ENCODE measurements at places on chromosomes 12 and 14.
A peak's percentile ranks its signal among the peaks of the same experiment; 100 is the strongest.

- DNase-seq, result no peak
These were observed 12.8 kb upstream of the PRKD1 start for GRCh38 chr14:29940482-29940881.

- DNase-seq, result peak; percentile 92
These were observed 148.0 kb upstream of the NUDT4 start for GRCh38 chr12:93229494-93230325.

GRCh38 chr12:118220702-118221101, 84.8 kb downstream of the PEBP1 start:
- no peak for DNase-seq

DNA sequence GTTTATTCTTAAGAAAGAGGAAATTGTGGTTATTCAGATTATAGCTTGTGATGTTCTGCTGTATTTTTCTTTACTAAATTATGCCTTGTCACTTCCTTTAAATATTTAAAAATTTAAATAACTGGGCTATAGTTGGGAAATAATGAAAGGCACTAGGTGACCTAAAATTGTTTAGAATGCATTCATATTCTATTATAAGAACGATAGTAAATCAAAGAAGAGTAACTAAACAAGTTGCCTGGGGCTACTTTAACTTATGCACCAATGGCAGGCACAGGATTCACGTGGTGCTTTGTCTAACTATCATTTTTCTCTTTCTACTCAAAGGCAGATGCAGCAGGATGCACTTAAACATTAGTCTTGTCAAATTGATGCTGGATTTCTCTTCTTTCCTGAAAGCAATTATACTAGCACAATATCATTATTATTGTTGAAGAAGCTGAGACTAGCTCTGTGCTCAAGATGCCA, 190.7 kb upstream of the PPFIA2 start:
- no peak for DNase-seq

DNA sequence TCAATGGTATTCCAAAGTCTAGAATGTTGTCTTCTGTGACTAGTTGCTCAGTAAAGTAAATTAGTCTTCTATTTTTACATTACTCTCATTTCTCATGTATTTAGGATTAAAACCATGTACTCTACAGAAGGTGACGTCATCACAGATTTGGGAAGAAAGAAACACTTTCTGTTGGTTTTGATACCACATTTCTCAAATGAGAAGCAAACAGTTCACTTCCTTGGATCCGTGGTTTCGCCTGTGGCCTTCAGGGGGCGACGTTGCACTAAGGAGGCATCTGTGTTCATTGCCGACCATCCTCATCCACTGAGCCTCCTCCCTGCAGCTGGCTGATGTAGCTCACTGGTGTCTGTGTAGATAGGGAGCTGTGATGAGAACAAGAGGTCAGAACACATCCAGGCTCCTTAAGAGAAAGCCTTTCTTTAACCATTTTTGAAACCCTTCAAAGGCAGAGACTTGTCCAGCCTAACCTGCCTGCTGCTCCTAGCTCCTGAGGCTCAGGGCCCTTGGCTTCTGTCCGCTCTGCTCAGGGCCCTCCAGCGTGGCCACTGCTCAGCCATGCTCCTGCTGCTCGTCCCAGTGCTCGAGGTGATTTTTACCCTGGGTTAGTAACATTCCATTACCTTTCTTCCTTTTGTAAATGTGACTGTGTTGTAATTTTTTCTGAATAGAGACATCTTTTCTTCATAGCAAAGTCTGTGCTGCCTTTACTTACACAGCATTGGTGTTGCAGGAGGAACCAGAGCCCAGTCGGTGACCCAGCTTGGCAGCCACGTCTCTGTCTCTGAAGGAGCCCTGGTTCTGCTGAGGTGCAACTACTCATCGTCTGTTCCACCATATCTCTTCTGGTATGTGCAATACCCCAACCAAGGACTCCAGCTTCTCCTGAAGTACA, 220.6 kb upstream of the OR4E1 start:
- no peak for DNase-seq

DNA sequence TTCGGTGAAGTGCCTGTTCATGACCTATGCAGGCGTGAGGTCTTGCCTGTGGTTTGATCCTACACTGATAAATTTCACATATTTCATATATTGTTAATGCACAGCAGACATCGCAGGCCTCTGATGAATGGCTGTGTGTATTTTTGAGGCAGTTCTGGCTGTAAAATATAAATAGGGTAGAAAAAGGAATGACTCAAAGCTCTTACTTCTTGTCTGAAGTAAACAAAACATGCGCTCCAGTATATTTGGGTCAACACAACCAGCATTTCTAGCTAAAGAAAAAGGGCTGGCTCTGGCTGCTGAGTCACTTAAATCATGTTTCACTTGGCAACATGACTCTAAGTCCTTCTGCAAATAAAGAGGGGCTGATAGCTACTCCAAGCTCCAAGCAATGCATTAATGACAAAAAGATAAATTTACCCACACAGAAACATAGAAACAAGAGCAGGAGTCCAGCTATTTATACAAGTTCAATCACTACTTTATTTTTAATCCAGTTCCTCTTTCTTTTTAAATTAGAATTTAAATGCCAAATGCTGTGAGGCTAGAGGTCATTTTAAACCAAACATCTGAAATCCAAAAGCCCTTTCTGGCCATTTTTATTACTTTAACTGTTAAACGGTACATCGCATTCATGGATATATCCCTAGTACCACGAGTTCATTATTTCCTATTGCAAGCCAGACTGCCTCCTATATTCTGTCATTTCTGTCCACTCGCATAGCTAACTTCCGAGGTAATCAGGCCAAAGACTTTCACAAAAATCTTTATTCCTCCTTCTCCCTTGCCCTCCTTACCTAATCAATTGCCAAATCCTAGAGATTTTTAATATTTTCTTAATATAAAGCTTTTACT, 54.3 kb upstream of the TMCC3 start:
- no peak for DNase-seq

- DNase-seq, result no peak
These were observed 185.5 kb upstream of the ATP2B1 start for GRCh38 chr12:89893972-89894706.

- no peak for DNase-seq
These were observed 33.6 kb downstream of the CCDC91 start for GRCh38 chr12:28223858-28224257.

DNA sequence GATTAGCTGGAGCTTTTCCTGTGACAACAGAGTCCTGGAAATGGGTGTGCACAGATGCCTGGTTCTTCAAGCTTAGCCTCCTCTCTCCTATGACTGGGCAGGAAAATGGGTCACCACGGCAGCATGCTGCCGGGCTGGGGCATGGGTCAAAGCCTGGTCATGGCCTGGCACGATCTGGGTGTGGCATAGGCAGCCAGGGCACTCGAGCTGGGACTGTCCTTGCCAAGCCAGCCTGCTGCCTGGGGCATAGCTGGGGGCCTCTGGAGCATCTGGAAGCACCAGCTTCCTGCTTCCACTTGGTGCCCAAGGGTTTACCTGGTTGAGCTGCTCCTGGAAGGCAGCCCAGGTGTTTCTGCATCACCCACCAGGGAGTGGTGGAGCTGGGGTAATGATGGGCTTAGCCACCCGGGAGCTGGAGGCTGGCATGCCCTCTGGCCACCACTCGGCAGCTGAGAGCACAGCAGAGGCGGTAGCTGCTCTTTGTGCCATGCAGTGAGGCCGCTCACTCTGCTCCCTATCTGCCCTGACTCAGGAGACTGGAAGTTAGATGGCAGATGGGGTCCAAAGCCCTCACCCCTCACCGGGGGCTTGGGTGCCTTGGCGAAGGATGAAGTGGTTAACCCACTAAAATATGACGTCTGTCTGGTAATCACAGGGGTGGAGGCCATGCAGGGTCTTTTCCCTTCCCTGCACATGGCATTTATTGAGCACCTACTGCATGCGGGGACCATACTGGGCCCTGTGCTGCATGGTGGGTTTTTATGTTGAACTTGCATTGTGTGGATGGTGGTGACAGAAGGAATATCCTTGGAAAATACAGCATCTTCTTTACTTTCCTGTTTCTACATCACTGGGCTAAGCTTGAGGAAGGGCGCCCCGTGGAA, 1.7 kb downstream of the OTUB2 start:
- DNase-seq, result no peak

DNA sequence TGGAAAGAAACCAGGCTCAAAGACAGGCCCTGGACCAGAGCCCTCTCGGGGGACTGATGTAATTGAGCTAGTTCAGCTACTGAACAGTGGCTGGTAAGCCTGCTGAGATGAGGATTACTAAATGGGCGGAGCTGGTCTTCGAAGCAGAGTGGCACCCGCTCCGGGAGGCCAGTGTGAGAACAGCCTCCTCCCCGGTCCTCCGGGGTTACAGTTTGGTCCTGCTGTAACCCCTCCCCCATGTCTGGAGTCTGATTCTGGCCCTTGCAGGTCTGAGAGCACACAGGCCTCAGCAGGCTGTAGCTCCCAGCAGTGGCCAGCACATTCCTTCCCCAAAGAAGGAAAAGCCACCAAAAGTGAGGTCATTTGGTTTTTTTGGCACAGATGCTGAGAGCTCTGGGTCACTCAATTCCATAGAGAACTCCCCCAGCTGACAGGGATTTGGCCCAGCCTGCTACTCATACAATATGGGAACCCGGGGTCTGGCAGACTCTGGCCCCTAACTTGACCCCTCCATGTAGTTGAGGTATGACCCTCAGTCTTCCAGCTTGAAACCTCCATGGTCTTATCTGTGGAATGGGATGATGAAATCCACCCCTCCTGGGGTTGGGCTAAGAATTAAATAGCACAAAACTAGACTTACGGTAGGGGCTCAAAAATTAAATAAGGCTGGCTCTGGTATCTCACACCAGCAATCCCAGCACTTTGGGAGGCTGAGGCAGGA, 39.0 kb downstream of the ACTN1 start:
- peak; percentile 64 for DNase-seq

DNA sequence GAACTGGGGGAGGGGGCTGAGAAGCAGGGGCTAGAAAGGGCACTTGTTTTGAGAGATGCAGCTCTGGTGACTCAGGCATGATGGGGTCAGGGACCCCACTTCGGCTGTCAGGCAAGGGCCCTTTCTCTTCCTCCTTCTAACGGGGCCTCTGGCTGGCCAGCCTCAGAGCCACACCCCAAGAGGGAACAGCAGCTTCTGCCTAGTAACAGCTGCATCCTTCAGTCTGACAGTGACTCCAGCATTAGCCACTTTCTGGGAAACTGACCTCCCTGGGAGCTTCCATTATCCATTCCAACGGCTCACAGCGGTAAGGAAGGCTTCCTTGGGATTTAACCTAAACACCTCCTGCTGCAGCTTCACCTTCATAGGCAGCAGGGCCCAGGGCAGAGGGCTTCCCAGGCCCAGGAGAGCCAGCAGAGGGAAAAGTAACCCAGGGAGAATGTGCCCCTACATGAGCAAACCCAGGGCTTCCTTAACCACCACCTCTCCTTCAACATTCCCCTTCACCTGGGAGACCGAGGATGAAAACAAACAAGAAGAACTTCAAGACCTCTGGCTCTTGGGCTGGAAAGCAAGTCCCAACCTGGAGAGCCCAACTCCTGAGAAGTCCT, 2.7 kb downstream of the NCKAP5L start:
- DNase-seq, result no peak

- DNase-seq, result no peak
These were observed 23.9 kb downstream of the PLEKHA5 start for GRCh38 chr12:19153396-19153795.

DNA sequence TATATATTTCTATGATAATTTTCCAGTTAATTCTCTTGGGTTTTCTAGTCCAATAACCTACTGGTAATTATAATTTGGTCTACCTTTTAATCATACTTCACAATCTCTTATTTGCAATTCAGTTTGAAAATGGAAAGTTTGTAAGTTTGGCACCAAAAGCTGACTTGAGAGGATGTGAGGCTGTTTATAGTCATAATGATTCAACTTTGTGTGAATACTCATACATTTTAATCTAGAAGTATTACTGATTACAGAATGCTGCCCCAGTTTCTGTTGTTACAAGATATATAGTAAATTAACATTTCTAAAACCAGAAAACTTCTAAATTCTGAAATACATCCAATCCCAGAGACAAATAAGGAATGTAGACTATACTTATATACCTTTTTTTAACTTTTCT, 158.2 kb downstream of the SLC38A4 start:
- no peak for DNase-seq

GRCh38 chr12:6310771-6311610, 509 bp downstream of the PLEKHG6 start:
- no peak for DNase-seq

- no peak for DNase-seq
These were observed 1721.5 kb upstream of the SEL1L start for GRCh38 chr14:83255015-83255726.

GRCh38 chr12:115012861-115013235, 328.9 kb upstream of the TBX3 start:
- DNase-seq, result no peak

DNA sequence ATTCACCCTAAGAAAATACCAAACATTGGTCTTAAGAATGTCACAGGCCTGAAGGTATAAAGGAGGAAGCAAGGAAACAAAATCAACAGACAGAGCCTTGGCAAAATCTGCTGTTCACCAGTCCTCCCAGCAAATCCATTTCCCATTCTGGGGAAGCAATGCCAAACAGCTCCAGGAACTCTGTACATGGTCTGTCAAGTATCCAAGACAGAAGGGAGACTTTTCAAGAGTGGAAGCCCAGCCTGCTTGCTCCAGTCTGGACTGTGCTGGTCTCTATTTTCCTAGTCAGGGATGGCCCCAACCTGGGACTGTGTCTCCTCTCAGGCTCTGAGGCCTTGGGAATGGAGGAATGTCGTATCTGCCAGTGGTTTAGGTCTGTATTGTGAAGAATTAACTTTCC, 251.5 kb downstream of the DAD1 start:
- no peak for DNase-seq

Data from amniotic stem cell (primary cell).